ENCODE measurements at places on chromosomes 6 and 20.
A peak's percentile ranks its signal among the peaks of the same experiment; 100 is the strongest.

GRCh38 chr6:132931313-132931712, 116.9 kb downstream of the RPS12 start:
- H3K36me3 ChIP-seq: no peaks in the 10 kb centered on the region
- peaks cover 44% of the 10 kb centered on the region for H3K27me3 ChIP-seq
- H3K27ac ChIP-seq: no peak overlapping the region
- no peak for DNase-seq
- H3K4me1 ChIP-seq: no peaks in the 10 kb centered on the region
- H3K4me3 ChIP-seq: no peak overlapping the region

DNA sequence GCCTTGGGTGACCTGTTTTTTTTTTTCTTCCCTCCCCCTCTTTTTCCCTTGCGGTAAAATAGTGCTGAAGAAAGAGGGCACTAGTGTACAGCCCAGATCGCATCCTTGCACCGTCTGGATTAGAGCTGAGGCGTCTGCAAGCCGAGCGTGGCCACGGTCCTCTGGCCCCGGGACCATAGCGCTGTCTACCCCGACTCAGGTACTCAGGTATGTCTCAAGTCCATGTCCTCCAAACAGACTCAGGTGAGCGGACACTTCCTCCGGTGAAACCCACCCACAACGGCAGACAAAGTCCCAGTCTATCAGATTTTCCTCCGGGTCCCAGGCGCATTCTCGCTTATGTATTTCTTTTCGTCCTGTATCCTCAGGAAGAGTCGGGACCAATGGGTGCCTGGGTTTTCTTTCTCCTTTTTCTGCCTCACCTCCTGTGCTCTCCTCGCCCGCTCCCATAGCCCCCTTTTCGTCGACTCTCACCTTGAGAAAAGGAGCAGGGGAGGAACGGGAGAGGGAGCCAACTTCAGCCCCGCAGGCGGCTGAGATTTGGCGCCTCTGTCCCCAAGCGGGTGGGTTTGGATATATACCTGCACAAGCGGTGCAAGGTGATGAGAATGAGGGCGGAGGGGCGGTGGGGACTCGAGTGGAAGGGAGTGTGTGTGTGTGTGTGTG, 1.1 kb upstream of the GRM1 start:
- no peak overlapping the region for H3K27ac ChIP-seq
- H3K4me3 ChIP-seq: no peak overlapping the region
- H3K4me1 ChIP-seq: peaks cover 4% of the 10 kb centered on the region
- H3K27me3 ChIP-seq: peaks cover 31% of the 10 kb centered on the region
- no peaks in the 10 kb centered on the region for H3K36me3 ChIP-seq

GRCh38 chr6:44224965-44225305, 1.5 kb downstream of the SLC29A1 start:
- no peaks in the 10 kb centered on the region for H3K27me3 ChIP-seq
- H3K27ac ChIP-seq: no peak overlapping the region
- peak overlapping the region; percentile 83 for H3K4me3 ChIP-seq
- H3K4me1 ChIP-seq: peaks cover 38% of the 10 kb centered on the region
- DNase-seq: no peak

- no peak overlapping the region for H3K4me3 ChIP-seq
- H3K4me1 ChIP-seq: no peaks in the 10 kb centered on the region
- no peak overlapping the region for H3K27ac ChIP-seq
- DNase-seq: no peak
These were observed 757.0 kb upstream of the MMS22L start for GRCh38 chr6:98039904-98040607.

GRCh38 chr6:35386989-35387388, 44.6 kb downstream of the PPARD start:
- H3K27me3 ChIP-seq: no peaks in the 10 kb centered on the region
- no peak overlapping the region for H3K4me3 ChIP-seq
- peak overlapping the region; percentile 63 for H3K27ac ChIP-seq
- peaks cover 31% of the 10 kb centered on the region for H3K36me3 ChIP-seq

DNA sequence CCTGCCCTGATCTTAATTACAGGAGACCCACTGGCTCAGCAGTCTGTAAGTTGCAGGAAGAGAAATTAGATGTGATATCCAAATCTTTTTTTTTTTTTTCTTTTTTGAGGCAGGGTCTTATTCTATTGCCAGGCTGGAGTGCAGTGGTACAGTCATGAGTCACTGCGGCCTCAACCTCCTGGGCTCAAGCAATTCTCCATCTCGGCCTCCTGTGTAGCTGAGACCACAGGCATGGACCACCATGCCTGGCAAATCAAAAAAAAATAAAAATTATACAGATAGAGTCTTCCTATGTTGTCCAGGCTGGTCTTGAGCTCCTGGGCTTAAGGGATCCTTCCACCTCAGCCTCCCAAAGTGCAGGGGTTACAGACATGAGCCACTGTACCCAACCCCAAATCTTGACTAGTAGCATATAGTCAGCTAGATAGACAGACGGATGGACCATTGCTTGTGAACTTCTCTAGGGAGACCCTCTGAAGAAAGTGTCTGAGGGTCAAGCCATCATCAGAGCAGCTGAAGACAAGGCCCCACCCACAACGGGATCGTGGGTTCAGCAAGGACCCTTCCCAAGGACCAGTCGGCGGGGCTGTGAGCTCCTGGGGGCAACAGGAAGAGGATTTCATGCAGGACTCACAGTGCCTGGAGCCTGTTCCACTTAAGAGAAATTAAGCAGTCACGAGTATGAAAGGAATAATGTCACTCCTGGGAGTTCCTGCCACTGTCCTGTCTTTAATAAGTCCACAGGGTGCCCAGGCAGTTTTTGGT, 222.7 kb downstream of the ANKRD60 start:
- H3K27ac ChIP-seq: no peak overlapping the region
- H3K27me3 ChIP-seq: peaks cover 3% of the 10 kb centered on the region
- no peaks in the 10 kb centered on the region for H3K36me3 ChIP-seq
- H3K4me3 ChIP-seq: no peak overlapping the region
- H3K4me1 ChIP-seq: no peaks in the 10 kb centered on the region

GRCh38 chr6:111520524-111520923, 37.5 kb upstream of the REV3L start:
- H3K4me3 ChIP-seq: no peak overlapping the region
- DNase-seq: no peak
- no peaks in the 10 kb centered on the region for H3K27me3 ChIP-seq
- peaks cover 46% of the 10 kb centered on the region for H3K4me1 ChIP-seq
- H3K36me3 ChIP-seq: peaks cover 5% of the 10 kb centered on the region

GRCh38 chr20:32877507-32877906, 18.8 kb downstream of the EFCAB8 start:
- no peaks in the 10 kb centered on the region for H3K4me1 ChIP-seq
- no peak overlapping the region for H3K4me3 ChIP-seq
- no peaks in the 10 kb centered on the region for H3K27me3 ChIP-seq
- H3K36me3 ChIP-seq: no peaks in the 10 kb centered on the region
- DNase-seq: no peak

Measured in activated naive CD8-positive, alpha-beta T cell treated with anti-CD3 and anti-CD28 coated beads, Interleukin-2, amount 10 ng/mL, durations not matched to agents 7 days and 5 days (primary cell).